ENCODE measurements at places on chromosomes 1 and 21.
A peak's percentile ranks its signal among the peaks of the same experiment; 100 is the strongest.

DNA sequence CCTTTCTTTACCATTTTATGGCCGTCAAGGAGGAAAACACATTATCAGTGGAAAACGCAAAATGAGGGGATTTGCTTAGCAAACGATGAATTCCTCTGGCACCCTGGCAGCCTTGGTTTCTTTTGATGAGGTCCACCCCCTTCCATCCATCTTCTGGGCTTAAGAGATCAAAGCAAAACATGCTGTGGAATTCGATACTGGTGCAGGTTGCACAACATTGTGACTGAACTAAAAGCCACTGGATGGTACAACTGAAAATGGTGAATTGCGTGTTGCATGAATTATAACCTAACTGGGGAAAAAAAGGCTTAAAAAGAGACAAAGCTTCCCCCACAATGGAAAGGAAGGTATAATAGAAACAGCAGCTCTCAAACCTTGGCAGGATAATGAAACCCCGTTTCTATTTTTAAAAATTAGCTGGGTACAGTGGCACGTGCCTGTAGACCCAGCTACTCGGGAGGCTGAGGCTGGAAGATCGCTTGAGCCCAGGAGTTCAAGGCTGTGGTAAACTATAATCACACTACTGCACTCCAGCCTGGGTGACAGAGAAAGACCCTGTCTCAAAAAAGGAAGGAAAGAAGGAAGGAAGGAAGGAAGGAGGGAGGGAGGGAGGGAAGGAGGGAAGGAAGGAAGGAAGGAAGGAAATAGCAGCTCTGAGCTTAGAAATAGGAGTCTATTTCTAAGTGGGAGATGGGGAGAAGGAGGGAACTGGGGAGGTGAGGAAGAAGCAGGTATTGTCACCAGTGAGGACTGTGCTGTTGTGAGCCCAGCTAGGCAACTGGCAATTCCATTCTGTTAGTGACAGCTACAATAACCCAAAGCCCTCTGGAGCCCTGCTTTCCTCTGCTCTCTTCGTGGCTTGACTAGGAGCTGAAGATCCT is 29.0 kb upstream of the LGALS8 start:
- DNase-seq: peak; percentile 14

- no peak for DNase-seq
Observed at GRCh38 chr21:29315131-29315749, 16.5 kb downstream of the BACH1 start.

- DNase-seq: peak; percentile 39
Observed at GRCh38 chr1:117537291-117537920, 68.4 kb upstream of the TENT5C start.

DNA sequence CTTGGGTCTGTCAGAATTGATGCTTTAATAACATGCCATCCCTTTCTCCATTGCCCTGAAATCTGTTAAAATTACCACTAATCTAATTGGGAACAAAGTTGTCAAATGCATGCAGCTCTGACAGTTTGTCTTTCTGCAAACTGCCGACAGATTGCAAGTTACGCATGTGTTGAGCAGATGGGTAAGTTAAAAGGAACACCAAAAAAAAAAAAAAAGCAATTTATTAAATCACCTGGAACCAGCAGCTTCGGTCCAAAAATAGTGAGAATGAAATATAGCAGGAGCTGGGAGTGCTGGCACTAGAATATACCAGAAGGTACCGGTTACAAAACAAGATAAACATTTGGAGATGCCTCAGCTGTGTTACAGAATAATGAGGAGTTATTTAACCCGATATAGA is 149.6 kb upstream of the C1orf87 start:
- no peak for DNase-seq

DNA sequence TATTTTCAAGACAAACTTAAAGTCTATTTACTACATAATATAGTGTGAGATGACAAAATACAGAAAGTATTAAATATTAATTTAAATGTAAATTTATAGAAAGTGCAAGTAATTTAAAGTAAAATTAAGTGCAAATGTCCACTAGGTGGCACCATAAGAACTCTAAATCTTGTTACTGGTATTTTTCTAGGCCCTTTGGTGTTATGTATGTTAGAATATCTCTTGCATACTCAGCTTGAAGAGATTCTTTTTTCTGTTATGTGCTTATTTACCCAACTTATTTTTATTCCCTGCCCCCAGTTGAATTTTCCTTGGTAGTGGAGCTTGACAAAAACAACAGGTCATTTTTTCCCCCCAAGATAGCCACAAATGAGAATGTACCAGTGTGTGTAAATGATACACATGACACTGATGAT is 71.5 kb downstream of the RPS6KC1 start:
- DNase-seq: peak; percentile 49

DNA sequence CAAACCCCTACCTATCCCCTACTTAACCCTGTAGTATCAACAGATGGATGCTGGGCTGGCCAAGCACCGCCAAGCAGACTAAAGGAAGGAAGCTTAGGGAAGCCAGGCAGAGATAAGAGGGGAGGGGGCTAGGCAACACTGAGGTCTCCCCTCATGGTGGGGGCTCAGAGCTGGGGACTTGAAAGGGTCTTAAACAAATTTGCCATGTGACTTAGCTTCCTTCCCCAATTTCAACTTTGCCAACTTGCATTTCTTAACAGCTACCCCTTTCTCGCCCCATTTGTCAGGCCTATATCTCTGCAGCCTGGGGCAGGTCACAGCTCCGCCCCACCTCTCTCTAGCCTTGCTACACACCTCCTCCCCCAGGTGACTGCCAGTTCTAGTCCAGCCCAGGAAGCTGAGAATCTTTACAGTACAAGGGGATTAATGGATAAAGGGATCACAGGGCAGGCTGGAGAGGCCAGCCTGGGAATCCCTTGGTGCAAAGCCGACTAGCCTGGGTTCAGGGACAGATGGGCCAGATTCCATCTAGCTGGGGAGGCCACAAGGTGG is 3.4 kb downstream of the KIF21B start:
- DNase-seq: no peak

- DNase-seq: no peak
Observed at GRCh38 chr1:172107316-172107975, 266.1 kb downstream of the DNM3 start.

DNA sequence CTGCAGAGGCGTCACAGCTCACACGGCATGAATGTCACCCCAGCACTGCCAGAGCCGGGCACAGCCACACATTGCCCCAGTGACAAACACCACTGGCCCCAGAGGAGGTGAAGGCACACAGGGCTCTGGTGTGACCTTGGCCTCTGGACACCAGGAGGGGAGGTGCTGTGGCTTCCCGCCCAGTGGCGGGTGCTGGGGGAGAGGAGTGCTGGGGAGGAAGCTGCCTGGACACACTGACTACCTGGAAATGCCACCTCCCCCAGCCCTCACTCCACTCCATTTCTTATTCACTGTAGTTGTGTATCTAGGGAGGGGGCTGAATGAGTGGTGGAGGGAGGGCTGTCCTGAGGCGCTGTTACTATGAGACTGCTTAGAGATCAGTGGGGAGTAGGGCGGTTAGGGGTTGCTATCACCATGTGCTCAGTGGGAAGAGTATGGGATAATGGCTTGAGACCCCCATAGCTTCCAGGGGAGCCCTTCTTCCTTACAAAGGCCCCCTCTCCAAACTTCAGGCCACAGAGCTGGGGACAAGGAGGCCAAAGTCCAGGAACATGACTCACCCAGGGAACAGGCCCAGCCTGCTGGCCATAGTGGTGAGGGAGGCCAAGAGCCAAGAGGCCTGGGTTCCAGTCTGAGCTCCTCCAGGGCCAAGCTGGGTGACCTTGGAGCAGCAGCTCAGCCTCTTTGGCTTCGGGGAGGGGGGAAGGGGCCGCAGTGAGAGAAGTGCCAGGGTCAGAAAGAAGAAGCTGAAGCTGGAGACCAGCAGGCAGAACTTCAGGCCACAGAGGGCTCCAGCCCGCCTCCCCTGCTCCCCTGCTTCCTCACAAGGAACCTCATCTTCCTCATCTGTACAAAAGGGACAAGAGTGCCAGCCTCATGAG is 40.1 kb downstream of the AHDC1 start:
- DNase-seq: no peak

DNA sequence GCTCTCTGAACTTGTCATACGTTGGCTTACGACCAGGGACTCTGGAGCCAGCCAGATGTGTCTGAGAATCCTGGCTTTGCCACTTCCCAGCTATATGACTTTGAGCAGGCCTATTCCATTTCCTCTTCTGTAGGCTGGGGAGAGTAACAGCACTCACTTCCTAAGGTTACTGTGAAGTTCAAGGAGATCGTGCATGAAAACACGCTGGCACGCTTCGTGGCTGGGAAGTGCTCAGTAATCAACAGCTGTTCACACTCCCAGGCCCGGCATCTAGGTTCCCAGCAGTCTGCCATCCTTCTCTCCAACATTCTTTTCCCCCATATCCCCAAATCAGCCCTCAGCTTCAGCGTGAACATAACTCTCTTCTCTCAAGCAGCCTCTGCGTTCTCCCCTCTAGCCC is 2.0 kb downstream of the ASCL5 start:
- no peak for DNase-seq

GRCh38 chr1:19074361-19074901 is 118.0 kb upstream of the IFFO2 start:
- no peak for DNase-seq

GRCh38 chr1:206495493-206496046 is 11.8 kb upstream of the RASSF5 start:
- peak; percentile 27 for DNase-seq

GRCh38 chr1:246121533-246121932 is 385.5 kb downstream of the SMYD3 start:
- no peak for DNase-seq

- no peak for DNase-seq
Observed at GRCh38 chr21:31716106-31716505, 15.8 kb downstream of the SCAF4 start.
